ENCODE measurements at places on chromosomes 5 and 9.

DNA sequence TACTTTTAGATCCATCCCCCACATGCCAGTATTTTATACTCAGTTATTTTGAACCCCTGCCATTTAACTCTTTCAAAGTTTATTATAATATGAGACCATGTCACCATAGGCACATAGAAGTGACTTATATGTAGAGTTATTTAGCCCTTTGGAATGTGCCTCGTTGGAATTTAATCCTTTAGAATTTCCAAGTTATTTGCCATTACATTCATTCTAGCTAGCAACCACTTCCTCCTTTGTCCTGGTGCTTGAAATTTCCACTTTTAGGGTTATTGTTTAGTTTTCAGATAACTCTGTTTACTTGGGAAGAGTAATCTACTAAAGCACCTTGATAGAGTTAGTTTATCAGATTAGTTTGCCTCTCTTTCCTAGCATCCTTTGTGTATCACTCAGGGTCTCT, 82.8 kb upstream of the TLE1 start:
- DNase-seq = no peak

GRCh38 chr5:81856948-81857928, 106.3 kb upstream of the SSBP2 start:
- DNase-seq = no peak

DNA sequence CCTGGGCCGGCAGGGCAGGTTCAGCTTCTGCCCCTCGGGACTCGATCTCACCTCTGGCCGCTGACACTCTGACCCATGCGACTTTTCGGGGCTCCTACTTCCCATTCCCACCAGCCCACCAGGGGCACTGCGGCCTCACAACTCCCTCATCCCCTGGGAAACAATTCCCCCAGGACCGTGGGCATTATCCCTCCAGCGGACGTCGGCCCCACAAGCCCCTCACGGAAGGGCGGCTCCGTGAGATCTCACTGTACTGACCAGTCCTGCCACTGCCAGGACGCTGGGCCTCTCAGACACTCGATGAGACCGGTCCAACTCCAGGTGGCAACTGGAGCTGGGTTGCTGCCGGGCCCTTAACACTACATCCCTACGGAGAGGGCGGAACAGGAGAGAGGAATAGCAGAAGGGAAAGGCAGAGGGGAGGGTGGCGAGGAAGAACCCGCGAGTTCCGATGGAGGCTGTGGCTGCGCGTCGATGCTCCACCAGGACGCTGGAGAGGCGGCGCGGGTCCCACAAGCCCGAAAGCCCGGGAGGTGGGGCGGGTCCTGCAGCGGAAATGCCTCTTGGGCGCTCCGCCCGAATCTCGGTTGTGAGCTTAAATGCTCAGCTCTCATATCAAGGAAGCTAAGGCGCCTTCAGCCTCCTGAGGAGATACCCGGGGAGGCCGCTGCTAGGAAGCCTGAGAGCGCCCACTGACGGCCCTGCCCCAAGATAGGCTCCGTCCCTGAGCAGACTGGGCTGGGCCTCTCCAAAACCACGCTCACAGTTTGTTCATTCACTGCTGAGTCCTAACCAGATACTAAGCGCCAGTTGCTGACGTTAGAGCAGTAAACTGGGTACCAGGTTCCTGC, 36.3 kb downstream of the VCP start:
- peak; percentile 26 for DNase-seq

GRCh38 chr5:132280371-132281240, 13.6 kb upstream of the SLC22A4 start:
- no peak for DNase-seq

DNA sequence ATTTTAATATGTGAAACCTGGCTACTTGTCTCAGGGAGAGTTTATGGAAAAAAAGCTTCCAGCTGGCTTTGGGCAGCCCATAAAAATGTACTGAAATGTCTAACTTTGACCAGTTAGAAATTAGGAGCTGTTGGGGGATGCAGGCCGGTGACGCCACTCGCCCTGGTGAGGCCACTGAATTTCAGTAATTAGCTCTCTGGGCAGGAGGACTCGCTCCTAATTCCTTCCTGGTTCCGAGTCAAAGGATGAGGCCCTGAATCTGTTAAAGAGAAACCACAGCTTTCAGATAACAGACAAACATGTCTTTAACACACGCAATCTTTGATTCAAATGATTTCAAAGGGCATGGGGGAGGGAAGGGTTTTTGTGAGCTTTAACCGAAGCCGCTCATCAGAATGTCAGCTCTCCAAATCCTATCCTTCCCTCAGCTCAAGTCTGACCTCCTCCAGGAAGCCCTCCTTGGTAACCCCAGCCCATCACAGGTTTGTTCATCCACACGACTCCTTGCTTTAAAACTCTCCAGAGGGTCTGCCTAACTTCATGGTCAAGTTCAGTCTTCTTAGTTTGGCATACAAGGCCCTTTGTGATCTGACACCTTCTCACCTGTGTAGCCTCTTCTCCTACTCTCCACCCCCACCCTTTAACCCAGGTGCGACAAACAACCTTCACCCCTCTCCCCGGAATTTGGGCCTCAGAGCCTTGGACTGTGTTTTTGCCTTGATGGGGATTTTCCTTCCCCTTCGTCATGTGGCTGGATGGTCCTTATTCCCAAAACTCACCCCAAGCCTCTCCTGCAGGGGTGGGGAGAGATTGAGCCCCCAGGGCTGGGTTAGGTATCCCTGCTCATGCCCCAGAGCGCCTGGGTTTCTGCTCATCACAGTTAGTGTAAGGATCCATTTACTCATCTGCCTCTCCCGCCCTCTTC, 13.6 kb upstream of the PHF19 start:
- no peak for DNase-seq

GRCh38 chr9:121298689-121299466, 30.9 kb downstream of the GSN start:
- no peak for DNase-seq

GRCh38 chr5:73735032-73735734, 109.2 kb downstream of the ARHGEF28 start:
- DNase-seq = no peak

DNA sequence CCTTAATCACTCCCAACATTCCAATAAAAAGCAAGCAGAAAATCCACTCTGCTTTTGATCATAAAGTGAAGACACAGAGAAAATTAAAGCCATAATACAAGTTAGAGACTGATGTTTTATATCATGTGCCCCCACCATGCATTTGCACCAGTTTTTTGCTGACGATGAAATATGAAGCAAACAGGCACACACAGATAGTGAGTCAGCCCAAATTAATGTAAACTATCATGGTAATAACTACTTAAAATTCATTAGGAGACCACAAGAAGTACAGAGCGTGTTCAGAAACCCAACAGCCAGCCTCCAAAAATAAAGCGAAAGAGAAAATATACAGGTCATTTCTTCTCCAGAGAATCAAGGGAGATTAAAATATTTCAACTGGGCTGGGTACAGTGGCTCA, 46.4 kb upstream of the KDM4C start:
- no peak for DNase-seq

- no peak for DNase-seq
Observed at GRCh38 chr5:89946508-89946907, 463.0 kb downstream of the CETN3 start.

- peak; percentile 38 for DNase-seq
Observed at GRCh38 chr5:149852641-149853330, 91.8 kb downstream of the PDE6A start.
